Omental fat pad (tissue), 4 donors: ENCODE measurements at places on chromosomes 3 and 15. TPM values are rescaled to one million over a fixed set of nuclear protein-coding genes. Genes with fewer than 3 reads are reported as not detected.

The SLC24A5 gene
- total RNA-seq: not detected

DNA sequence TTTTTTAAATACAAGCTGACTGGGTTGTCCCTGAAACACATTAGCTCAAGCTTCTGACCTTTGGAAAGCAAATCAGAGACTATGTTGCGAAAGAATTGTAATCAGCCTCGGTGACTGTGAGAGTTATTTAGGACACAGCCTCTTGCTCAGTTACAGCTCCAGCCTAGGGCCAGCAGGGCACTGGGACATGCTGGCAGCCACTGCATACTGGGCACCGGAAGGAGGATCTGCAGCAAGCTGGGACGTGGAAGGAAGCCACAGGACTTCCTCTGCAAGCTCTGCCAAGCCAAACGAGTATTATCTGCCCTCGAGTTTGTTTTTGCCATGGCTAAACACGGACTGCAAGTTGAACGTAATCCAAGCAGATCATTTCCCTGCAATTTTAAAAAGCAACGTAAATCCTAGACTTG, 24.4 kb upstream of the COPG1 start:
- DNase-seq: no peak

The SPESP1 gene
- 1.7 TPM for total RNA-seq

The CPLX3 gene
- not detected for total RNA-seq

DNA sequence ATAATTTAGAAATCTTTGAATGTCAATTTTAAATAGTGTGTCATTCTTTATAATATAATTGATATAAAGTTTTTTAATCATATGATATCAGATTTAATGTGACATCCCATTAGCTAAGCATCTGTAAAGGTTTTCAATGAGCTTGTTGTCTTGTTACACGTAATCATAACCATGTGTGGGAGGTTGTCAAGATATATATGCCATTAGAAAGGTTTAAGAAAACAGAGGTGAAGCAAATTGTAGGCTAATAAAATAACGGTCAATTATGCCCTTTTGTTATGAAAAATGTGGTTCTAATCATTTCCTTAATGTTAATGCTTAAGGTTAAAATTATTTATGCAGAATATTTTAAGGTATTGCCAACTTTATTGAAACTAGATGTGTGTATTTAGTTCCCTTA, 56.3 kb downstream of the RSRC1 start:
- no peak for DNase-seq

GRCh38 chr3:104582092-104582491, 784.6 kb upstream of the ALCAM start:
- no peak for DNase-seq

The SNX22 gene
- not detected for total RNA-seq

DNA sequence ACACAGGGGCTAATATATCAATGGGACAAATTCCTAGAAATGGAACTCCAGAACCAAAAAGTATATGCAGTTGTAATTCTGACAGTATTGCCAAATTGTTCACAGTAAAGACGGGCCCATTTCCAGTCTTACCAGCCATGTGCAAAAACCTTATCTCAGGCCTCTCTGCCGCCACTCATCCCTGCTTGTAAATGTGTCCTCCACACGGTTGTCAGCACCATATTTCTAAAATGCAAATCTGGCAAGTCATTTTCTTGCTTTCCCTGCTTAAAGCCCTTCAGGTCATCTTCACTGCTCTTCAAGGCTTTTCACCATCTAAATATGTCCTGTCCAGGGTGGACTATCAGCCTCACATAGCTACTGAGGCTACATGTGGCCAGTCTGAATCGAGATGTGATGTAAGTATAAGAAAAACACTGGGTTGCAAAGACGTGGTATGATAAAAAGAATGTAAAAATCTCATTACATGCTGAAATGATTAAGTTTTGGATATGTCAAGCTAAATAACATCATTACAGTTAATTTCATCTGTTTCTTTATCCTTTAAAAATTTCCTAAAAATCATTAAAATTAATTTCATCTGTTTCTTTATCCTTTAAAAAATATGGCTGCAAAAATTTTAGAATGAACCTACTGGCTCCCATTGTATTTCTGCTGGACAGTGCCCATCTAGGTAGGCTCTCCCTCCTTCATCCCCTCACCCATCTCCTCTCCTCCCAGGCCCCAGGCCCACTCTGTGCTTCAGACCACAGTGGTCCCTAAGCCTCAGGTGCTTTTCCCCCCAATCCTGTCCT, 980 bp downstream of the PARP9 start:
- no peak for DNase-seq

GRCh38 chr3:133887074-133887802, 8.4 kb downstream of the RAB6B start:
- no peak for DNase-seq

- no peak for DNase-seq
Measured at GRCh38 chr3:157335233-157336076, 101.2 kb upstream of the PTX3 start.

DNA sequence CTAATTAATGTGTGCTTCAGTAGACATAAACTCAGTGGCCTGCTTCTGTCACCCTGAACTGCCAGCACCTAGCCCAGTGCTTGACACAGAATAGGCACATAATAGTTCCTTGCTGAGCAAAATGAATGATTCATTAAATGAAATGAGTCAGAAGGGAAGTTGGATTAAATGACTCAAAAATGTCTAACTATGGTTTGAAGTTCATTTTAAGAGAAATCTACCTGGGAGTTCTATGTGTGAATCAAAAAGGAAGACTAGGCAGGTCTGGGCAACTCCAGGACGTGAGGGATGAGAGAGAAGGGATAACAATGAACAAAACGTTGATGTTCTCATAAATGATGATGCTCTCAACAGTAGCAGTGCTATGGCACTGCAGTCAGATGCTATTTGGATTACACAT, 175.0 kb downstream of the CFAP20DC start:
- no peak for DNase-seq

GRCh38 chr15:76183930-76184649, 124.3 kb downstream of the TMEM266 start:
- DNase-seq: no peak

GRCh38 chr3:4825436-4826236, 153.6 kb upstream of the BHLHE40 start:
- DNase-seq: no peak

DNA sequence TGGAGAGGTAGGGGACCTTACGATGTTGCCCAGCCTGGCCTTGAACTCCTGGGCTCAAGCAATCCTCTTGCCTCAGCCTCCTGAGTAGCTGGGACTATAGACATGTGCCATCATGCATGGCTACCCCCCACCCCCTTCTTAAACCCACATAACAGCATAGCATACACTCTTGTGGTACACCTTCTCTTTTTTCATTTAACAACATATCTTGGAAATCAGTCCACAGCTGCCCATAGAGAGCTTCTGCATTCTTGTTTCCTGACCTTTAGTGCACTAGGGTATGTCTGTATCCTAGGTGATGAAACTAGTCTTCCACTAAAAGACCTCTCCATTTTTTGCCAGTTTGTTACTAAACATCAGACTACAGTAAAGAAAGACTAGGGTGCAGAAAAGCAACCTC, 33.0 kb downstream of the SLC28A1 start:
- DNase-seq: no peak

DNA sequence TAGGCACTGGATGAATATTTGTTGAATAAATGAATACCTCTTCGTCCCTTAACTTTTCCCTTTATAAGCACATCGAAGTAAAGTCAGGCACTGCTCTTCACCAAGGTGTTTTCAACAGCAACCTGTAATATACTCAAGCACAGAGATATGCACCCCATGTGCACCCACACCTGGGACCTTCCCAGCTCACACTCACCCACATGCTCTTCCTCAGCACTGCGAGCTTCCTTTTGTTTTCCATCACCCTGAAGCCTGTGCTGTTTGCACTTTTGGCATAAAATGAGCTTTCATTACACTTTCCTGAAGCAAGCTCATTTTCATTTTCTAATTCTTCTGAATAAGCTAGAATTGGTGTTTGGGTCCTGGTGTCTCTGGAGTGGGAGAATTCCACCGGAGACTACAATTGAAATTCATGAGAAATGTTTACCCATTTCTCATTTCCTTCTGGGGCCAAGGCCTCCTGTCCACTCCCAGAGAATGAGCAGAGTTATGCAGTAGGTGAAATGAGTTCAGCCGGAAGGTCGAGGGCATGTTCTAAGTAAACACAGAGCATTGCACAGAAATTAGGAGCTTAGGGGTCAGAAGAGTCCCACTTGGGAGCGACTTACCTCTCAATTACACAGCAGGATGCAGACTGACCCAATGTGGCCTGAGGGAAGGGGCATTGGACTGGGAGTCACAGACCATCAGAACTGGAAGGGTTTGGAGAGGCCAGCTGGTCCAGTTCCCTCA, 15.0 kb downstream of the MASP1 start:
- no peak for DNase-seq

DNA sequence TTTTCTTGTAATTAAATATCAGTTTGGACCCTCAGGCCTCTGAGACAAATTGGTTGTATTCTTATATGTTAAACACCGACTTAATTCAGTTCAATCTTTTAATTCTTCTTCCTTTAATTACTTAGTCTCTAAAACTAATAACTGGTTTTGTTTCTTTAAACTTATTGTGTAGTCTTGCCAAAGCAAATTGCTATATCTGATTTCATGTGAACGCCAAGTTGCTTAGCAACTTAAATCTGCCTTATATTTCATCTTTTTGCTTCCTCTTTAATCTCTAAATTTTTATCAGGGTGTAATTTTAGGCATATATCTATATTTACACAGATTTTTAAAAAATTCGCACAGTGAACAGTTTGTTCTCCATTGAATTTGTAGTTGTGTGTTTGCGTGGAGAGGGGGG, 82.2 kb downstream of the CADM2 start:
- no peak for DNase-seq

DNA sequence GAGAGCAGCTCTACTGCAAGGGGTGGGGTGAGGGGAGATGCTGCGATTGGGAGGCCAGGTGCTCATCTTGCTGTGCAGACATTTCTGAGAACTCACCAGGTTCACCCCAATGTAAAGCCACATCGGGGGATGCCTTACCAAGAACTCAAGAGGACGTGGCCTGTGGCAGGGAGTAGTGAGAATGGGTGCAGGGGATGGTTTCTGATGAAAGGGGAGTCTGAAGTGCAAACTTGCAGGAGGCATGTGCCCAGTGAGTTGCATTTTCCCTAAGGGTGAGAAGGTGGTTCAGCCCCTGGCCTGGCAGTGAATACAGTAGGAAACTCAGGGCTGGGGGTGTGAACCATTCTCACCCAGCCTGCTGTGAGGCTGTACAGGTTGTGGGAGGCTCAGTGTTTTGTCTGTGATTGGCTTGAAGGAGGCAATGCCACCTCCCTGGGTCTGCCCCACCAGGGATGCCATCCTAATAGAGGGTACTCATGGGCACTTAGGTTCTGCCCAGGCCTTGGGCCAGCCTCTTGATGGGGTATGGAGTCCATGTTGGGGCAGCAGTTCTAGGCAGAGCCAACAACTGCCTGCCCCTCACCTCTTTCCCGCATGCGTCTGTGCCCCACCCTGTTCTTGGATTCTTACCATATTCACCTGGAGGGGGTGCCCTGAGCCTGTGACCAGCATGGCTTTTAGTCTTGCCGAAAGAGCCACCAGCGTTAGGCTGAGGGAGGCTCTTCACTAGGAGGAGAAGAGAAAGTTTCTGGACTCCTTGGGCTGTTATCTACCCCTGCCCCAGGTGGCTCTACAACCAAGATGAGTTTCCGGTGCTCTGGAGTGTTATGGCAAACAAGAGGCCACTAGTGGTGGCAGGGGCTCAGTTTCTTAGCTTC, 4.5 kb downstream of the HEMK1 start:
- no peak for DNase-seq

GRCh38 chr15:85457392-85457968, 77.1 kb downstream of the AKAP13 start:
- no peak for DNase-seq

- DNase-seq: no peak
Measured at GRCh38 chr3:183487896-183488295, 59.5 kb upstream of the MCF2L2 start.

The CATSPER2 gene
- total RNA-seq: 1.3 TPM

DNA sequence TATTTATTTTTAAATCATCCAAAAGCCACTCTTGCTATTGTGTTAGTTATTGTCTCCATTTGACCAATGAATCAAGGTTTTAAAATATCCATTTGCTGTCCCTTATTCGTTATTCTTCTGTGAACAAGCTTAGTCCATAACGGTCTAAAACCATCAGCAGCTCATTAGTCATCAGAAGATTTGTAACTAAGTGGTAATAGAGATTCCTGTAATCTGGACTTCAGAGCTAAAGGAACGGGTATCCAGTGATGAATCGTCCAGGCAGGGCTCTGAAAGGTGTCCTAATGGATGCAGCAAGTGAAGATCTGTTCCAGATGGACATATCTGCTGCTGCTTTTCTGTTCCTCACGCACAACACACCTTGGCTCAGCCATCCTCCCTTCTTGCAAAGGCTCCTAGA, 362.7 kb upstream of the CFAP20DC start:
- DNase-seq: no peak

The ERICH6 gene
- total RNA-seq: not detected

The PFN2 gene
- 53.1 TPM for total RNA-seq

- no peak for DNase-seq
Measured at GRCh38 chr15:78392430-78392829, 45.6 kb upstream of the IREB2 start.

GRCh38 chr15:65993236-65993635, 123.9 kb downstream of the RAB11A start:
- no peak for DNase-seq

DNA sequence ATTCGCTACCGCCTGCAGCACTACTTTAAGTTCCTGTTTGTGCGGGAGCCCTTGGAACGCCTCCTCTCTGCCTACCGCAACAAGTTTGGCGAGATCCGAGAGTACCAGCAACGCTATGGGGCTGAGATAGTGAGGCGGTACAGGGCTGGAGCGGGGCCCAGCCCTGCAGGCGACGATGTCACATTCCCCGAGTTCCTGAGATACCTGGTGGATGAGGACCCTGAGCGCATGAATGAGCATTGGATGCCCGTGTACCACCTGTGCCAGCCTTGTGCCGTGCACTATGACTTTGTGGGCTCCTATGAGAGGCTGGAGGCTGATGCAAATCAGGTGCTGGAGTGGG, 995 bp downstream of the CHST14 start:
- no peak for DNase-seq

DNA sequence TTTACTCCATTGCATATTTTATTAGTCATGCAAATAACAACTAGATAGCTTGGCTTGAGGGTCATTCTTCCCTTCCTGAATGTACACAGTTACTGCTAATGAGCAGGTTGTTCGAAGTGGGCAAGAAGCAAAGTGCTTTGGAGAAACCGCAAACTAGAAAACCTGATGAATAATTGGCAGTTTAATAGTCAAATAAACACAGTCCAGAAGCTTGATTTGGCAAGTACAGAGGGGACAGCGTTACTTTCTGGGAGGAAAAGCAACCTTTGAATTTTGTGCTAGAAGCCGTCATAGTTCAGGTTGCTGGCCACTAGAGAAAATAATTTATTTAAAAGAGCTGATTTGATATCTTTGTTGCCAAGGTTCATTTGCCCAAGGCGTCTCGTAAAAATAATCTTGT, 94.9 kb downstream of the MFSD1 start:
- no peak for DNase-seq

GRCh38 chr15:70269991-70270751, 172.5 kb upstream of the TLE3 start:
- DNase-seq: no peak
